ENCODE measurements at places on chromosomes 5 and 9.

DNA sequence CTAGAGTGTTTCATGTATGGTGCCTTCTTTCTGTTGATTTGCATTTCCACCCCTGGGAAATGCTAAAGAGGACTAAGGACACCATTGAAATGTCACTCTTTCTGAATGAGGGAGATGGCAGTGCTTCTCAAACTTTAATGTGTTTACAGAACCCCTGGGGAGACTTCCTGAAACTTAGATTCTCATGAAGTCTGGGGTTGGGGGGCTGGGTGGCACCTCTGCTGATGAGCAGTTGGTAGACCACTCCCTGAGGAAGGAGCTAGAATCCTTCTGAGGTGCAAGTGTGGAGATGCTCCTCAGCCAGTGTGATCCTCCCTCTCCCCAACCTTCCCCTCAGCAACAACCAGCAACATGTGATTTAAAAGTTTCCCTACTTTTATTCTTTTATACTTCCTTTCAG, 546.8 kb downstream of the LRRC70 start:
- DNase-seq = no peak

GRCh38 chr5:37198842-37199241, 50.3 kb downstream of the CPLANE1 start:
- peak; percentile 37 for DNase-seq

DNA sequence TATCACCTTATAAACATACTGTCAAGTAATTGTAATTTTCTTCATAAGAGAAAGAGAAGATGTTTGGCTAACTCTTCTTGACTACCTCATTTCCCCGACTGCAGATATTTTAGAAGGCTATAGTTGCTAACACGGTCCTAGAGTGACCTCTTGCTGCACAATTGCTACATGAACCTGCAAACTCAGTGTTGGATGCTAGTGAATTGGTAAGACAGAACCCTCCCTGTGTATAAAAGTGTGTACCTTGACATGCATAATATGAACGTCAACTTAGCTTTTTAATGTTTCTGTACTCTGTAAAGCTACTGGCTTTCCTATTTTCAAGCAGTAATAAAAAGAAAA, 46.7 kb upstream of the CER1 start:
- DNase-seq = peak; percentile 42

GRCh38 chr5:10920400-10920799, 159.4 kb upstream of the DAP start:
- no peak for DNase-seq

- DNase-seq = no peak
These were observed 79.0 kb downstream of the MACROH2A1 start for GRCh38 chr5:135319928-135320606.

DNA sequence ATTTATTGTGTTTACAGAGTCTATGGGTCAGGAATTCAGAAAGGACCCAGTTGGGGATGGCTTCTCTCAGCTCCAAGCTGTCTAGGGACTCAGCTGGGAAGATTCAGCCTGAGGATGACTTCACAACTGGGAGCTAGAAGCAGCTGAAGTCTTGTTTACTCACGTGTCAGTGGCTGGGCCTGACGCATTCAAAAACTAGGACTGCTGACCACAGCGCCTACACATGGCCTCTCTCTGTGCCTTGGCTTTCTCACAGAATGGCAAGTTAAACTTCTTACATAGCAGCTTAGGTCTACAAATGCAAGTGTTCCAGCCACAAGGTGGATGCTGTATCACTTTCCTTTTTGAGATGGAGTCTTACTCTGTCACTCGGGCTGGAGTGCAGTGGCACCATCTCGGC, 16.3 kb upstream of the PPP2CA start:
- DNase-seq = peak; percentile 96

GRCh38 chr5:151157426-151158286, at the start of gene ANXA6:
Gene ANXA6 (minus strand): TSS chr5:151157779. CDS start chr5:151147901, 9,878 bp downstream.
- DNase-seq = peak; percentile 70

GRCh38 chr5:148492351-148492750, 108.6 kb downstream of the FBXO38 start:
- no peak for DNase-seq

GRCh38 chr9:28004900-28005299, 431.6 kb upstream of the C9orf72 start:
- DNase-seq = no peak

- peak; percentile 80 for DNase-seq
These were observed 9.7 kb downstream of the ICE1 start for GRCh38 chr5:5432020-5432707.

GRCh38 chr9:2298217-2298616, 283.1 kb downstream of the SMARCA2 start:
- DNase-seq = no peak

GRCh38 chr5:17355586-17356346, 138.3 kb downstream of the BASP1 start:
- DNase-seq = peak; percentile 96

DNA sequence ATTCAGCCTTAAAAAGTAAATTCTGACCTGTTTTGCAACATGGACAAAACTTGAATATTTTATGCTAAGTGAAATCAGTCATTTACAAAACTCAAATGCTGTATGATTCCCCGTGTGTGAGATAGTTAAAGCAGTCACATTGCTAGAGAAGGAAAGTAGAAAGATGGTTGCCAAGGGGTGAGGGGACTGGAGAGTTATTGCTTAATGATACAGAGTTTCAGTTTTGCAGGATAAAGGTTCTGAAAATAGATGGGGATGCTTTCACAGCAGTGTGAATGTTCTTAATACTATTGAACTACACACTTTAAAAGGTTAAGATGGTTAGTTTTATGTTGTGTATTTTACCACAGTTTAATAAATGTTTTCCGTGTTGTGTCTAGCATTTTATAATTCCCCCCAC, 51.2 kb downstream of the SGCD start:
- no peak for DNase-seq

DNA sequence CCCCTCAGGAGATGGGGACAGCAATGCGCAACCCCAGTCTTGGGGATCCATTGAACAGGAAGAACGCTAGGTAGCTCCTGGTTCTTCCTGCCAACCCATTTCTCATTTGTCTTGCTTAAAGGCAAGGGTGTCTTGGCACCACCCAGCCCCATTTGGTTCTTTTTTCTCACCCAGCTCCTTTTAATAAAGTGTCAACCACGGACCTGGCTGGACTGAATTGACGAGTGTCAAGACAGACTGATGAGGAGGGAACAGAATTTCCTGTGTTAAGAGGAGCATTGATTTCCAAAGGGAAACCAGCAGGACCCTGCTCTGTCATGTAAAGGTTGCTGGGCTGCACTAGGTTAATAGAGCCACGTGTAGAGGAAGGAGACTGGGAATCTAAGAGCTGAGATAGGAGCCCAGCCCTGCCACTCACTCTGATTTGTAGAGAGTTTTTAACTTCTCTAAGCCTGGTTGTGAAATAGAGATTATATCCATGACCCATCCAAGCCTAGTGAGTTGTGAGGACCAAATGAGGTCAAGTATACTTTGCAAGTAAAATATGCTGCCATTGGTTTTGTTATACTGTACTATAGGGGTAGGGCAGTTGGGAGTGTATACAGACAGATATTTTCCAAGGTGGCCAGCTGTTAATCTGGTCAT, 33.7 kb downstream of the OSTF1 start:
- no peak for DNase-seq

GRCh38 chr5:6583049-6583880, 49.6 kb downstream of the NSUN2 start:
- no peak for DNase-seq

DNA sequence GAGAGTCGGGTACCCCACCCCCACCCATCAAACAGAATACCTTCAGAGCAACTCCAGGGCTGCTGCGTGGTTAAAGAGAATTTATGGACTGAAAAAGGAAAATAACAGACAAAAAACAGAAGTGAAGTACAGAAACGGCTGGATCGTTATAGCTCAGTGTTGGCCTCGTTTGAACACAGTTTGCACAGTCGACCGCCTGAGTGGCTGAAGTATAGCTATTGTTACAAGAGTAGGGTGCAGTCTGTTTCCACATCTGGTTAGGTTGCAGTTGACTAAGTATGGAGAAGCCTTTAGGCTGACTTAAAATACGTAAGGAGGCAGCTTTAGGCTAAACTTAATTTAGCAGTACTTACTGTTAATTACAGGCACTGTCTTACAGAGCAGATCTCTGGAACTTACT, 121.2 kb downstream of the GCNT1 start:
- DNase-seq = no peak

GRCh38 chr5:158856291-158856690, 243.4 kb downstream of the EBF1 start:
- no peak for DNase-seq

GRCh38 chr5:158824241-158824882, 275.4 kb downstream of the EBF1 start:
- DNase-seq = no peak

DNA sequence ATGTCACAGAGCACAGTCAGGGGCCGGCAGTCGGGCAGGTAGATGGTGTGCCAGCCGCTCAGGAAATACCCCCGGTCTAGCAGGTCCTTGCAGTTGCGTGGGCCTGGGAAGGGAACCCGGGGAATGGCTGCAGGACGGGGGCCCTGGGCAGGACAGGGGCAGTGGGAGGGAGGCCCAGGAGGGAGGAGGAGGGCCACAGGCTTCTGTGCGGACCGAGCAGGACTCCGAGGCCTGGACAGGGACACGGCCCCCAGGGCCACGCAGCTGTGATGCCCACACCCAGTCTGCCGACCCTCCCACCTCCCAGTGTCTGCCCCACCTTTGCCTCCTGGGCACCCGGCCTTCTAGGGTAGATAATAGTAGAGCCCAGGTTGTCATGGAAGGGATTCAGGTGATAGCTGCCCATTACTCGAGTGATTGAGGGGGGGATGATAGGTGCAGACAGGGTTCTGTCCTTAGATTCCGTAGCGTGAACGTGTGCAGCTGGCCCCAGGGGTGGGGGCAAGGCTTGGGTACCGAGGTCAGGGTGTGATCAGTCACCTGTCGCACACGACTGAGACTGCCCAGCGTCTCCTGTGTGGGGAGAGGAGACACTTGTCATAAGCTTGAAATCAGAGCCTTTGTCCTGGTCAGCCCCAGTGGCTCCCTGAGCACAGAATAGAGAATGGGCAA, 4.5 kb downstream of the FCN1 start:
- no peak for DNase-seq

DNA sequence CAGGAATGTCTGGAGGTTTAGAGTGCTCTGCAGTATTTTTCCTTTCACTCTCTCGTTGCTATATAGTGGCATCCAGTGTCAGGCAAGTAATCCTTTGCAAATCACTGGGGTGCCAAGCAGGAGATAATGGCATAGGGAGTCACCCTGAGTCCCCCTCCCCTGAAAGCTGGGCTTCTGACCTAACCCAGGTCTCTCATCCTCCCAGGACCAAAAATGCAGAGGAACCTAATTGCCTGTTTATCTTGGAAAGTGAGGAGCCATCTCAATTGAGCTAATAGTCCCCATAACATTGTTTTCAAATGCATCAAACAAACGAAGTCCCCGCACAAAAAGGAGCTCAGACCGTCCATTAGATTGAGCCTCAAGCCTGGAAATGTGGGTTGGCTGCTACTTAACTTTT, 368.0 kb upstream of the IRX2 start:
- no peak for DNase-seq

GRCh38 chr5:146529984-146530383, 14.0 kb upstream of the GPR151 start:
- no peak for DNase-seq

GRCh38 chr5:172877466-172878260, 43.6 kb downstream of the ERGIC1 start:
- DNase-seq = no peak

GRCh38 chr5:100472091-100472490, 63.1 kb upstream of the FAM174A start:
- no peak for DNase-seq

DNA sequence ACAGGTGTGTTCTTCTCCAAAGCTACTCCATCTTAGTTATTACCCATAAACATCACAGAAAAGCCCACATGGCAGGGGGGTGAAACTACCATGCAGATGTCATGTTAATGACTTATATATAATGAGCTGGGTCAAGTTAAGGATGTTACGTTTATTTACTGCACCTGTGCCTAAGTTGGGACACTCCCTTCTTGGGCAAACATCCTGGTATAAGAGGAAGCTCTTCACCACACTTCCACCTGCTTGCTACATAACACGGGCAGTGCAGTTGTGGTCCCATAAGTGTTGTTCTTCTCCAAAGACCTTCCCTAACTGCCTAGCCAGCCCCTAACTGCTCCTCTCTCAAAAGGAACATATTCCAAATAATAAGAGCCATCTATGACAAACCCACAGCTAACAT, 9.3 kb upstream of the ZCCHC9 start:
- no peak for DNase-seq

DNA sequence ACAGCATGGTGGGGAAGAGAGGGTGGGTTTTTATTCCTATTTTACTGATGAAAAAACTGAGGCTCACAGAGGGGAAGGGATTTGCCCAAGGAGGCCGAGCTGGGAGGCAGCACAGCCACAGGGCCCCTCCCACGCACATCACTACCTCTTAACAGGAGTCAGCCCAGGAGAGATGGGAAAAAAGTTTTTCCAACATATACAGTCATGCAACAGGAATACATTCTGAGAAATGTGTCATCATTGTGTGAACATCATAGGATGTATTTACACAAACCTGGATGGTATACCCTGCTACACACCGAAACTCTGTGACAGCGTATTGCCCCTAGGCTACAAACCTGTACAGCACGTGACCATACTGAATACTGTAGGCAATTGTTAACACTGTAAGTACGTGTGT, 11.6 kb downstream of the TRAF1 start:
- peak; percentile 76 for DNase-seq

GRCh38 chr5:41878173-41878572, 7.9 kb upstream of the OXCT1 start:
- DNase-seq = no peak

GRCh38 chr9:90308691-90309090, 333.9 kb downstream of the DIRAS2 start:
- no peak for DNase-seq

- DNase-seq = no peak
These were observed 22.9 kb downstream of the LIFR start for GRCh38 chr5:38533286-38534155.

DNA sequence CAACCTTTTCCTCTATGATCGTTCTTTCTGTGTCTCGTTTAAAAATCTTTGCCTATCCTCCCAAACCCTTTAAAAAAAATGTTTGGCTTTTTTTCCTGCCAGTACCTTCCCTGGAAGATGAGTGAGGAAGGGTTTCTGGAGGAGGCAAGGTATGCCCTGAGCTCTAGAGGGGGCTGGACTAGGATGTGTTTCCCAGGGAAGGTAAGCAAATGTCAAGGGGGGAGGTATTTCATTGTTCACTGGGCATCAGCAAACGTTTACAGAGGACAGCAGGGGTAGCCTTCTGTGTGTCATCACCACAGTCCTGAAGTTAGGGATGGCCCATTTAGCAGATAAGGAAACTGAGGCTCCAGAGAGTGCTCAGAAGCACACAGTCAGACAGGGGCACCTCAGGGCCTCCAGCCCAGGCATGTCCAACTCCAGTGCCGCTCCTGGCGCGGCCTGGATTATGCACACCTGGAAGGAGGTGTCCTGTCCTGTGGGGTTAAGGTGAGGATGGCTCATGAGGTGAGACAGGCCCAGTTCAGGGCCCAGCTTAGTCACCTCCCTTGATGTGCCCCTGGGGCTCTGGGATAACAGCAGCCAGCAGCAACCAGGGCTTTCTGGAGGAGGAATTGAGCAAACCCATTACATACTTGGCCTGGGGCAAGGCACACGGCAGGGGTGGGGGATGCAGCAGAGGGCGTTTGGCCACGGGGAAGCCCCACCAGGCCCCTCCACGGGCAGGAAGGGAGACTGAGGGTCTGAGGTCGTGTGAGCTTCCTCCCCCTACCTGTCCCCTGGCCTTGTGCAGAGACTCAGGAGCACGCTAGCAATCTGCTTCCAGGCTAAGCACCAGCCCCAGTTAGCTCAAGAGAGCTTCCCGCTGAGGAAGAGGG, 100.3 kb upstream of the LMX1B start:
- no peak for DNase-seq
